ENCODE measurements at places on chromosomes 5 and 9. TPM values are rescaled to one million over a fixed set of nuclear protein-coding genes. Genes with fewer than 3 reads are reported as not detected.
A peak's percentile ranks its signal among the peaks of the same experiment; 100 is the strongest.

- no peak overlapping the region for H3K4me3 ChIP-seq
- no peaks in the 10 kb centered on the region for H3K36me3 ChIP-seq
- no peaks in the 10 kb centered on the region for H3K27me3 ChIP-seq
These were observed 284.3 kb downstream of the CCDC171 start for GRCh38 chr9:15837079-15837679.

- H3K27ac ChIP-seq, result no peak overlapping the region
- no peaks in the 10 kb centered on the region for H3K36me3 ChIP-seq
- H3K27me3 ChIP-seq, result no peaks in the 10 kb centered on the region
- no peaks in the 10 kb centered on the region for H3K4me1 ChIP-seq
- DNase-seq, result no peak
These were observed 133.5 kb upstream of the DAP start for GRCh38 chr5:10894445-10895054.

GRCh38 chr9:137275588-137276472, 1.7 kb upstream of the TOR4A start:
- no peaks in the 10 kb centered on the region for H3K27me3 ChIP-seq
- no peaks in the 10 kb centered on the region for H3K36me3 ChIP-seq
- H3K4me3 ChIP-seq, result no peak overlapping the region
- peak overlapping the region; percentile 85 for H3K27ac ChIP-seq

- no peaks in the 10 kb centered on the region for H3K27me3 ChIP-seq
- H3K4me1 ChIP-seq, result no peaks in the 10 kb centered on the region
- H3K4me3 ChIP-seq, result no peak overlapping the region
- H3K36me3 ChIP-seq, result no peaks in the 10 kb centered on the region
These were observed 251.6 kb downstream of the GRIA1 start for GRCh38 chr5:153742060-153742459.

GRCh38 chr5:69004676-69005075, 89.1 kb upstream of the SLC30A5 start:
- no peak for DNase-seq
- no peaks in the 10 kb centered on the region for H3K27me3 ChIP-seq
- H3K27ac ChIP-seq, result no peak overlapping the region
- no peak overlapping the region for H3K4me3 ChIP-seq

DNA sequence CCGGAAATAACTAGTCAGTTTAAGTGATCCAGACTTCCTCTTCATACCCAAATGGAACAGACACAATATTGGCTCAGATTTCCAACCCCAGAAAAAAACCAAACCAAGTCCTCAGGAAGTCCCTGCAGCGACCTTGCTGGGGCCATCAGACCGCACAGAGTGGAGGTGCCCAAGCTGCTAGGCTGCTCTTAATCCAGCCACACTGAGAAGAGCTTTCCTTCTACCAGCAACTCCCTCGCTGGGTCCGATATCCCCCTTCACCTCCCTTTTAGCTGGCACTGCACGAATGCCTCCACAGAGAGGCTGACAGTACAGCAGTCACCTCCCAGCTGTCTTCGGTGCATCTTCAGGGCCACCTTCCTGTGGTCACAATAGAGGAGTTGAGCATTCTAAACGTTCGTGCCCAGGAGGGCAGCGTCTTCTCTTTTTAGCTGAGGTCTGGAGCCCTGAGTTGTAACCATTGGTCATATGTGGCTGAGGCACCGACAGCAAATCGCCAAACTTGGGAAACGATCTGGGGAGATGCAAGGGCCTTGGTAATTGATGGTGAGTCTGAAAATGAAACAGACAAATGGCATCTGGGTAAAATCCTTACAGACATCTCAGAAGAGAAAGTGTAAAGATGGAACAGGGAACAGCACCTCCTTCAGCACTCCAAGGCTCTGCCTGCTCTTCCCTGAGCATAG, 5.7 kb downstream of the NAIF1 start:
- peak overlapping the region; percentile 60 for H3K27ac ChIP-seq
- no peak overlapping the region for H3K4me3 ChIP-seq
- DNase-seq, result no peak
- H3K4me1 ChIP-seq, result peaks cover 54% of the 10 kb centered on the region

- no peaks in the 10 kb centered on the region for H3K4me1 ChIP-seq
- DNase-seq, result peak; percentile 51
- peaks cover 25% of the 10 kb centered on the region for H3K36me3 ChIP-seq
- H3K27ac ChIP-seq, result peak overlapping the region; percentile 46
These were observed 790 bp upstream of the IARS1 start for GRCh38 chr9:92294297-92294676.

The IL9 gene
- total RNA-seq, result not detected

The ADRB2 gene
- 2.5 TPM for total RNA-seq

The JAKMIP2 gene
- total RNA-seq, result 2.1 TPM

The CCL27 gene
- total RNA-seq, result not detected

The MAPK9 gene
- 28.7 TPM for total RNA-seq

The ABHD17B gene
- 23.9 TPM for total RNA-seq
